ENCODE measurements at places on chromosomes 5 and 9.

GRCh38 chr9:128723352-128723865 lies 518 bp downstream of the ZDHHC12 start:
- no peak for DNase-seq

DNA sequence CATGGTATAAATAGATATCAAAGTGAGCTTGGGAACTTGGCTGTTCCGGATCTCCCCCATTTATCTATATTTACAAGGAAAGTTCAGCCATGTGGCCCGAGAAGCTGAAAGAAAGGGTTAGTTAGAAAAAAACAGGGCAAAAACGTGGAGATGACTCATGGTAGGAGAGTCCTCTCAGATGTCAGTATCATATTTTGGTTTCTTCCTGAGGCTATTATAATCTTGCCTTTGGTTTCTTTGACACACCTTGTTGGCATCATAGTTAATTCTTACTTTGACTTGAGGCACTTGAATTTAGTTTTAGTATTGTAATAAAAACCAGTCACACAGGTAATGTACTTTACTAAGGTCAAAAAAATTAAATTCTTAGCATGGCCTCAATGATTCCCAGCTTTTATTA lies 59.9 kb downstream of the GABRA6 start:
- no peak for DNase-seq

DNA sequence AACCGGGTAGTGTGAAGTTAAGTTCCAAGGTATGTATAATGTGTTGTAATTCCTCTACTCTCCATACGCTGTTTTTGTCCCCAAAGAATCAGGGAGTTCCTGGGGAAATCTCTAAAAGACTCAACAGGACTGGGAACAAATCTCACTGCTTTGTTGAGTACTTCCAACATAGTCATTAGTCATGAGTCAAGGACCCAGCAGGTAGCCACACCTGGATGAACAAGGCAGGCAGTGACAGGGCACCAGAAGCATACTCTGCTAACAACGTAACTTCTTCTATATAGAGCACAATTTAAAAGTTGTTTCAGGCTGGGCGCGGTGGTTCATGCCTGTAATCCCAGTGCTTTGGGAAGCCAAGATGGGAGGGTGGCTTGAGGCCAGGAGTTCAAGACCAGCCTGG lies 126.8 kb downstream of the SLC1A3 start:
- DNase-seq, result no peak

- no peak for DNase-seq
Measured at GRCh38 chr5:107671742-107672210, 1.0 kb upstream of the EFNA5 start.

- DNase-seq, result no peak
Measured at GRCh38 chr9:97666907-97667686, 30.0 kb downstream of the XPA start.

- peak; percentile 83 for DNase-seq
Measured at GRCh38 chr5:1666812-1667588, 132.6 kb downstream of the MRPL36 start.

GRCh38 chr5:146098047-146098446 lies 7.3 kb downstream of the PLAC8L1 start:
- DNase-seq, result no peak

DNA sequence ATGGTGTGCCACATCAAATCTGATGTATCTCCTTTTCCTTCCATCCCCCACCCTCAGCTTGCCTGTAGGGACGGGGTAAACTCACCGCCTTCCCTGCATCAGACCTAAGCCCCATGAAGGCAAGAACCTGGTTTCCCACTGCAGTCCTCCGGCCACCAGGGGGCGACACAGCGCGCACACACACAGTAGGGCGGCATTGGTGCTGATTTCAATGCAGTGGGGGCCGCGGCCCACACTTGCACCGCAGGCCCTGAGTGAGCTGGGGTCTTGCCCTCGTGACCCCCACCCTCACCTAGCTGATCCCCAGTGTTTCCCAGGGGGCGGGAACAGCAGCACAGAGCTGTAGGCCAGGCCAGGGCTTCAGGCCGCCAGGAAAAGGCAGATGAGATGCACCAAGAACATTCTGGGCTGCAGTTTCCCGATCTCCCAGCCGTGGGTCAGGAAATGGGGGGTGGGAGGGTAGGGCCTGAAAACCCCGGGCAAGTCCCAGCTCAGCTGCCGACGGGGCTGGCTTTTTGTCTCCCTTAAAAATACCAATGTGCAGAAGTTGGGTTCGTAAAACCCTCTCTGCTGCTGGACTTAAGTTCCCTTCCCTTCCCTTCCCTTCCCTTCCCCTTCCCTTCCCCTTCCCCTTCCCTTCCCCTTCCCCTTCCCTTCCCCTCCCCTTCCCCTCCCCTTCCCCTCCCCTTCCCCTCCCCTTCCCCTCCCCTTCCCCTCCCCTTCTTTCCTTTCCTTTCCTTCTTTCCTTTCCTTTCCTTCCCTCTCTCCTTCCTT lies 19.5 kb downstream of the FAM163B start:
- no peak for DNase-seq

- DNase-seq, result no peak
Measured at GRCh38 chr5:175554296-175554695, 75.9 kb downstream of the SFXN1 start.

- DNase-seq, result no peak
Measured at GRCh38 chr5:1173485-1174070, 27.8 kb upstream of the SLC6A19 start.

- peak; percentile 50 for DNase-seq
Measured at GRCh38 chr5:136457390-136458013, 92.2 kb upstream of the TRPC7 start.

DNA sequence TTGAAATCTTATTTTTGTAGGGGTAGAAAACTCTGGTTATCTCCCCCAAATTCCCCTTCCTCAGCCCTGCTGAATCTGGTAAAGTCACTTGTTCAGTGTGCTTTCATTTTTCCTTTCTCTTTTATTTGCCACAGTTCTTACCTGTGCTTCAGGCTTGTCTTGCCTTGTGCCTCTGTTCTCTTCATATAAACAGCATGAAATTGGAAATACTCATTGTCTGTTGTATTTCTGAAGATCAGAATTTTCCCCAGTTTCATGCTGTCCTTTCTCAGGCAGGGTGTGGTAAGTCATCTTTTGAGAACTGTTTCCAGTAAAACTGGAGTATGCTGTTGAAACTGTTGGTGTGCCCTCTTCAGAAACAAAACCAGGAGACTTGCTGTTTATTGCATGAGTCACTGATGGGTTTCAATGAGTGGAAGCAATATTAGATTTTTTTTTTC lies 7.0 kb downstream of the PAM start:
- DNase-seq, result no peak

- DNase-seq, result no peak
Measured at GRCh38 chr5:106574820-106575219, 1095.9 kb downstream of the EFNA5 start.

- no peak for DNase-seq
Measured at GRCh38 chr9:126131066-126132010, 195.3 kb upstream of the MVB12B start.

DNA sequence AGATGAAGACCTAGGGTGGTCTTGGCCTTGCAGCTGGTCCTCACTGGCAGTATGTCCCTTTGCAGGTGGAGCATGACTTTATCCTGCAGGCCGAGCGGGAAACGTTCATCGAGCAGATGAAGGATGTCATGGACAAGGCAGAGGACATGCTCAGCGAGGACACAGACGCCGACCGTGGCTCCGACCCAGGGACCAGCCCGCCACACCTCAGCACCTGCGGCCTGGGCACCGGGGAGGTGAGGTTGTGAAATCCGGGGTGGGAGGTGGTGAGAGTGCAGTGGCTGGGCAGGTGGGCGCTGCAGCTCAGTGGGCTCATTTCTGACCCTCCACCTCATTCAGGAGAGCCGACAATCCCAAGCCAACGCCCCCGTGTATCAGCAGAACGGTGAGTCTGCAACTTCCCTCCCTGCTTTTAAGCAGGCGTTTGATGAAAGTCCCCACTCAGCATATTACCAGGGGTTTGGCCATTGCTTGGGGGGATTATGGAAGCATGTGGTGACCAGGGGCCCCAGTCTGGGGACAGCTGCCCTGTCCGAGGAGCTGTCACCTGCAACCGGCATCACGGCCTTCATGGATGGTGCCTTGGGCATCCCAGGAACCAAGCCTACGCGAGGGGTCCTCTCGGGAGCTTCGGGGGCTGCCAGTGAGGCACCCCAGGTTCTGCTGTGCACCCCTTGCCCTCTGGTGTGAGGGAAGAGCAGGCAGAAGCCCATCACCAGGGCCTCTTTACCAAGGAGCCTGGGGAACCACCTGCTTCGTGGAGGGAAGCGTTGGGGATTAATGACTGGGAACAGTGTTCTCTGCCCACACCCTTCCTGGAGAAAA lies 84.0 kb downstream of the WNK2 start:
- no peak for DNase-seq

- DNase-seq, result no peak
Measured at GRCh38 chr9:72864327-72864726, 88.5 kb downstream of the ALDH1A1 start.
